ENCODE measurements at places on chromosomes 13 and 19.

- DNase-seq: no peak
Measured at GRCh38 chr13:79406597-79406908, 498 bp upstream of the RBM26 start.

DNA sequence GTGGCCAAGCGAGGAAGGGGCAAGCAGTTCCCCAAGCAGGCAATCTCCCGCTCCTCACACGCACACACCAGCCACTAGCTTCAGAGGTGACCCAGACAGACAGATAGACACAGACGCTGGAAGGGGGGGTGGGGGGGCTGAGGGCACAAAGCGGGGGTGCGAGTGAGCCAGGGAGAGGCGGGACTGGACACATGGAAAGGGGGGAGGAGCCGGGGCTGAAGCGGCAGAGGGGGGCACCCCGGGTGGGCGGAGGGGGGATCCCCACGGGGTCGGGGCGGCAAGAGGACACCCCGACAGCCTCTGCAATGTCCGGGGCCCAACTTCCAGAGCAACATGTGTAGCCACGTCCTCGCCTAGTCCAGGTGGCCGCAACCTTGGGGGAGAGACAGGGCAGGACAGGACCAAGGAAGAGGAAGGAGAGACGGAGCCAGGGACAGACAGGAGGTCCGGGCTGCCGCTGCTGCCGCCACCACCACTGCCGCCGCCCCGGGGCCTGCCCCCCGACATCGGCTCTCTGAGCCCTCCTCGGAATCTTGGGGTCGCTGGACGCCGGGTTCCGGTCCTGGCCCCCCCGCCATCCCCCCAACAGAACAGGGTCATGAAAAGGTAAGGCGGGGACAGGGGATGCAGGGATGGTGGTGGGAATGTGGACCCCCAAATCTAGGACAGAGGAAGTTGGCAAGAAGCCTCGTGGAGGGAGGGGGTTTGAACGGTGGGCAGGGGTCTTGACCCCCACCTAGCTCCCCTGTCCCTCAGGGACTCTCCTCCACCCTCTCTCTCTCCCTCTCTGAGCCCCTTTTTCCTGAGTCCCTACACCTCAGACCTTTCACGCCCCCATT lies 1.1 kb downstream of the GRIN2D start:
- DNase-seq: no peak

GRCh38 chr19:45340232-45340898 lies at the start of gene KLC3:
TSS of gene KLC3 (plus strand) at chr19:45340750. CDS start at chr19:45345542, 4,792 bp downstream.
- DNase-seq: no peak

- DNase-seq: no peak
Measured at GRCh38 chr19:3029065-3029923, at the start of gene TLE2. TSS of gene TLE2 (minus strand) at chr19:3029280. CDS start at chr19:3028904, 376 bp downstream.

- DNase-seq: no peak
Measured at GRCh38 chr13:114140131-114140905, 7.9 kb upstream of the RASA3 start.

DNA sequence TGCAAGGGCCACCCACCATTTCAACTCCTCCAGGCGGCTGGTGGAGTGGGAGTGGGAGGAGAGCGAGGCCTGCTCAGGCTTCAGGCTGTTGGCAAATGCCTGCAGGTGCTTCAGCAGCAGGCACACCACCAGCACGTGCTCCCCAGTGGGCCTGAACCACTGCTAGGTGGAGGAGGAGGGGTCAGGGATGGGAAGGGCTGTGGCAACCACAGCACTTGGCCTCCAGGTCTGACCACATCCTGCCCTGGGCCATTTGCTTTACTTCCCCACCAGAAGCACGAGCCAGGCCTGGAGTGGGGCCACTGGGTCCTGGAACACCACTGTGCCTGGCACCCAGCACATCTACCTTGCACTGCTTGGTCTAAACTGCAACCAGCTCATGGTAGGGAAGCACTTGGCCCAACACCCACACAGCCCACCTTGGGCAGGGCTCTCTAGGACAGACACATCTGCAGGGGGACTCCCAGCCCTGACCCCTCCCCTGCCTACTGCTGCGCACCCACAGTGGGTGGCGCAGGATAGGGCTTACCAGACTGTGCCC lies 26.2 kb downstream of the TUBA3C start:
- DNase-seq: no peak

DNA sequence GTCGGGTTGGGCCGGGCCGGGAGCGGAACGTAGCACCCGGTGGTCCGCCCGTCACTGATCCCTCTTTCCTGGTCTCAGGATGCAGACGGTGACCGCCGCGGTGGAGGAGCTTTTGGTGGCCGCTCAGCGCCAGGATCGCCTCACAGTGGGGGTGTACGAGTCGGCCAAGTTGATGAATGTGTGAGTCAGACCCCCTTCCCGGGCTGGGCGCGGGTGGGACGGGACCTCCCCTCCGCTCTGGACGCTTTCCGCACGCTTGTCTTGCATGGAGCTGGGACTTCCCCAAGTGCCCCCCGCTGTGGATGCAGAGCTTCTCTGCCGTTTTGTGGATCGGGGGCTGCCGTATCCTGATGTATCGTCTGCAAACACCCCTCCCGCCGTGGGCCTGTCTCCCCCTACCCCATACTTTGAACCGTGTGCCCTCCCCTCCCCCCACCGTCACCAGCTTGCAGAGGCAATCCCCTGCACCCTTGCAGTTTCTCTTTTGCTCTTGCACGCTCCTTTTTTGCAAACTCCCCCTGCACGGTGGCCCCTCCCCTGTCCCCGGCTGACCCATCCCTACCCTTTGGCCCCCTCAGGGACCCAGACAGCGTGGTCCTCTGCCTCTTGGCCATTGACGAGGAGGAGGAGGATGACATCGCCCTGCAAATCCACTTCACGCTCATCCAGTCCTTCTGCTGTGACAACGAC lies 669 bp downstream of the GADD45B start:
- DNase-seq: peak; percentile 47

GRCh38 chr13:36918246-36919131 lies 1.5 kb downstream of the SMAD9 start:
- DNase-seq: peak; percentile 14

GRCh38 chr13:93996481-93996880 lies 483.0 kb downstream of the DCT start:
- no peak for DNase-seq

GRCh38 chr13:45833242-45833641 lies 18.3 kb downstream of the SIAH3 start:
- DNase-seq: no peak

GRCh38 chr19:43316591-43317319 lies 36.7 kb upstream of the CD177 start:
- peak; percentile 30 for DNase-seq

DNA sequence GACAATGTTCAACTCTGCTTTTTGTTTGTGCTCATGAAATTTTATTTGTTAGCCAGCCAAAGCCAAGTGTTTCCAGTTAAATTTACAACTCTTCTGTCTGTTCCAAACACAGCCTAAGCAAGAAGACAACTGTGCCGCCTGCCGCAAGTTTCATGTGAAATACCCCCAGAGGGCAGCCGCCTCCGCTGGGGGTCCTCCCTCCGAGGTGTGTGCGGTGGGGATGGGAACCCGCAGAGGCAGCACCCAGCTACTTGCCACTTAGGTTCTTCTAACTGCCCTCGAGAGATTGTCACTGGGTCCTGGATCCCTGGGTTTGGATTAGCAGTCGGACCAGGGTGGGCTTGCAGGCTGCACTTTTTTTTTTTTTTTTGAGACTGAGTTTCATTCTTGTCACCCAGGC lies 28.5 kb downstream of the ATP11A start:
- no peak for DNase-seq

DNA sequence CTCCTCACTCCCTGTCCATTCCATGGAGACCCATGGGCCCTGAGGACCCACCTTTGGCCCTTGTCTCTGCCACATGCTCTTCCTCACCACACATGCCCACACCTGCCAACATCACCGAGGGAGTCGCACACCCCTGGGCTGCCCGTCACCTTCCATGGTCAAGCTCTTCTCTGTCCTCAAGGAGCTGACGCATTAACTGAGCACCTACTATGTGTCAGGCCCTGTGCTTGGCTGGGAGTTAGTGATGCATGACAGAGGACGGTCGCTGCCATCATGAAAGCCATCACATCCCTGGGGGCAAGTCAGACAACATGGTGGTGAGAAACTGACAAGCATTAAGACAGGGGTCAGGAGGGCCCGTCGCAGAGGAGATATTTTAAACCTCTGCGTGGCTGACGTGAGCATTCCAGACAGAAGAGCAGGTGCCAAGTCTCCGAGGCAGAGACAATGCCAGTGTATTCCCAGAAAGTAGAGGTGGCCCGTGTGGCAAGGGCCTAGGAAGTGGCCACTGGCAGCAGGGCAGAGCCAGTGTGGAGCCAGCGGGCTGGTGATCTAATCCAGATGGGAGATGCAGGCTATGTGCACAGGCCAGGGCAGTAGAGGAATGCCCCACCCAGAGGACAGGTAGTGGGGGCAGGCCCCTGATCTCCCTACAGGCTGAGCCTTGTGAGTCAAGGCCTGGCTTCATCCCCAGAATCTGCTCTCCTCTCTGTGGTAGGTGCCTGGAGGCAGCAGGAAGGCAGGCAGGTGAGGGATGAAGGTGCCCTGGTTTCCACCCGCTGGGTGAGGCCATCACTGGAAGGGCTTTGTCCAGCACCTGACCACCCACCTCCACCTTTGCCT lies 21.2 kb downstream of the ELAVL1 start:
- DNase-seq: no peak

DNA sequence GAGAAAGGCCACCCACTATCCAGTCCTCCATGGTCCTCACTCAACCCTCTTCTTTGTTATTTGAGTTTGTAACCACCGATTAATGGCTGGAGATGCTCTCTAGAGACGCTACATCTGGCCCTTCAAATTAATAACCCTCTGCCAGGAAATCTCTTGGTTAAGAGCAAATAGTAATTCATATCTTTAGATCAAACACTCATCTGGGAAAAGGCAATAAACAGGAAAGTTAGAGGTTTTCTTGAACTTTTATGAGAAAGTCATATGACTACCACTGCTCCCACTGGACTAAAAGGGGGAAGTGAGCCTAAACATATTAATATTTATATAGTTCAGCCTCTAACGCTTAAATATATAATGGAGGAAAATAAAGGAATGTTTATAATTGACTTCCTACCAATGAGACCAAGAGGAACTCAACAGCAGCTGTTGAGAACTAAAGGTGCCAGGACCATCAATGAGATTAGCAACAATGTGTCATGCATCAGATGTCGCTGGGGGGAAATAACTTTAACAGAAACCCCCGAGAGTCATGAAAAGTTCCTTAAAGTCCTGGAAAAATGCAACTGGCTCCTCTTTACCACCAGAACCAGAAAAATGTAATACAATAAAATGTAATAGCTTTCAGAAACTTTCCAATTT lies 2.7 kb downstream of the TBC1D4 start:
- peak; percentile 67 for DNase-seq

DNA sequence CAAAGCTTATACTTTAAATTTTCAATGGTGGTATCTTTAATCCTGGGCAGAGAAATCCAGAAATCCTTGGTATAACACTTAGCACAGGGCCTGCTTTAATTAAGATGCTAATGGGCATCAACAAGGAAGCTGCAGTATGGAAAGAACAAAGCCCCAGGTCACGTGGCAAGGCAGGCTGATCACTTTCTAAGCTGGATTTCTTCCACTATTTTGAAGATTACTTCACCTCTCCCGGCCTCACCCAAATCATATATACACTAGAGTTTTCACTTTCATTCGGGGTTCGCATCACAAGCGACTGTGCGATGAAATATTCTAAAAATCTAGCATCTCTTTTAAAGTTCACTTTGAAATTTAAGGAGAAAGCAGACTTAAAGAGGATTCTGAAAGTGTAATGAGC lies 71.8 kb downstream of the STARD13 start:
- DNase-seq: peak; percentile 77

GRCh38 chr19:8663920-8664670 lies 33.7 kb downstream of the NFILZ start:
- no peak for DNase-seq

GRCh38 chr19:5537870-5538269 lies 29.9 kb downstream of the TINCR start:
- no peak for DNase-seq

- no peak for DNase-seq
Measured at GRCh38 chr19:17520865-17521264, 9.4 kb downstream of the PGLS start.

DNA sequence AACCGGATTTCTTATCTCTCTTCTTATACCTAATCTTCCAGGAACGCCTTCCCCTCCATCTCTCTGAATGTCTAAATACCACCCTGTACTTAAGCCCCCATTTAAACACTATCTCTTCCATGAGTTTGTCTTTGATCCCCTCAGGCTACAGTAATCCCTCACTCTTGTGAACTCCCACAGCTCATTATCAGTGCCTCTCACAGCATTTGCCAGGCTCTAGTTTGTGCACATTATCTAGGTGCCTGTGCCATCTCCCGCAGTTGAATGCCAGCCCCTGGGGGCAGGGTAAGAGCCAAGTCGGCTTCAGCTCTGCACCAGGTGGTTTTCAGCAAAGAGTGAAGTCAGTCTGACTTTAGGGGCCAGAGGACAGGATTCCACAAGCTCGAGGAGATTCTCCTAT lies 71.4 kb downstream of the FREM2 start:
- DNase-seq: no peak

- peak; percentile 44 for DNase-seq
Measured at GRCh38 chr13:42532561-42533335, 41.2 kb upstream of the TNFSF11 start.

DNA sequence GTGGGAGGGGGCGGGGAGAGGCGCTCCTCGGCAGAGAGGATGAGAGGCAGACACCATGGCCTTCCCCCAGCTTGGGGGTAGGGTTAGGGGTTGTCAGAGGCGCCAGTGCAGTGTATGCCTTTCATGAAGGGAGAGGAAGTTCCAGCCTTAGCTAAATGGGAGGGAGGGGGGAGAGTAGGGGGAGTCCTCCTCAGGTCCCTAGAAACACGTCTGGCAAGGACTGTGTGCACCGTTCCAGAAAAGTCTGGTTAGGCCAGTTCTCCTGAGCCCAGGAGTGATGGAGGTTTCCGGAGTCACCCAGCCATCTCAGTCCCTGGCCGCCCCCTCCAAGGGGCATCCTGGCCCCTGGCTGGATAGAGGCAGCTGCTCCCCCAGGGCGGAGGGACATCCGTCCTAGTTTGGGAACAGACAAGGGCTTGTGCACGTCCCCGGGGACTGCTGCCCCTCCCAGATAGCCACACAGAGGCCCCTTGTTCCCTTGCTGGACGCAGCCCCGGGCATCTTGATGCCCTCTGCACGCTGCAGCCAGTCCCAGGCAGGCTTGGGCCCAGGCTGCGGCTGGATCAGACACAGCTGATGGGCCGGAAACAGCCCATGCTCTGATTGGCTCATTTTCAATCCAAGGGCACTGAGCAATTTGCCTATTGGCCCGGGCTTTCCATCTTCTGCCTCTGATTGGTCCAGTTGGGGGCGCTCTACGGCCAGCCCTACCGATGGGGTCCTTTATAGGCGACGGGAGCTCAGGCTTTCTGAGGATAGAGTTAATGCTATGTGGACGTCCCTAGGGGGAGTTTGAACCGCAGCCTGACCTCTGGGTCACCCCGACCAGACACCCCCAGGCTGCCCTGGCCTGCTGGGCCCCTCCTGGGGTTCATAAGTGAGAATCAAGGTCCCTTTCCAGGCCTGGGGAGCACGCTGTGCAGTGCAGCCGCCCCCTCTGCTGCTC lies 3.8 kb downstream of the S1PR2 start:
- peak; percentile 21 for DNase-seq

- no peak for DNase-seq
Measured at GRCh38 chr19:40110570-40110969, 19.8 kb upstream of the ZNF780A start.

- no peak for DNase-seq
Measured at GRCh38 chr13:72657379-72657778, 70.0 kb downstream of the MZT1 start.

GRCh38 chr13:69213396-69213795 lies 894.2 kb upstream of the ATXN8OS start:
- DNase-seq: no peak

GRCh38 chr13:57063007-57063406 lies 77.7 kb upstream of the PRR20A start:
- DNase-seq: no peak
